ENCODE measurements at places on chromosomes 5 and 9.

DNA sequence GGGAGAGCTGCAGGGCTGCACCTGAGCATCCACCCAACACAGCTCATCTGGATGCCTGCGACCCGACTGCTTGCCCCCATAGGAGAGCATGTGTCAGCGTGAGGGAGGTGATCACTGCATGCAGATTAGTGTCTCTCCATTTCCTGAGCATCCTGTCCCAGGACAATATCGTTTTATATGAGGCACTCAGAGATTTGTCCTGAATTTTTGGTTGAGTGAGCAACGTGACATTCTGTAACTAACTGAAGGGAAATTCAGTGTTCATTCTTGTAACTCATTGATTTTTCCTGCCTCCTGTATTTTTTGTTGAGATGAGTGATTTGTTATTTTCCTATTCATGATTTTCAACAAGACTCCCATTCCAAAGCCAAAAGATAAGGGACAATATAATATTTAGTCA, 20.7 kb upstream of the ANKRD34B start:
- no peak for DNase-seq

GRCh38 chr5:80975065-80975464, 14.9 kb downstream of the RASGRF2 start:
- DNase-seq = no peak

DNA sequence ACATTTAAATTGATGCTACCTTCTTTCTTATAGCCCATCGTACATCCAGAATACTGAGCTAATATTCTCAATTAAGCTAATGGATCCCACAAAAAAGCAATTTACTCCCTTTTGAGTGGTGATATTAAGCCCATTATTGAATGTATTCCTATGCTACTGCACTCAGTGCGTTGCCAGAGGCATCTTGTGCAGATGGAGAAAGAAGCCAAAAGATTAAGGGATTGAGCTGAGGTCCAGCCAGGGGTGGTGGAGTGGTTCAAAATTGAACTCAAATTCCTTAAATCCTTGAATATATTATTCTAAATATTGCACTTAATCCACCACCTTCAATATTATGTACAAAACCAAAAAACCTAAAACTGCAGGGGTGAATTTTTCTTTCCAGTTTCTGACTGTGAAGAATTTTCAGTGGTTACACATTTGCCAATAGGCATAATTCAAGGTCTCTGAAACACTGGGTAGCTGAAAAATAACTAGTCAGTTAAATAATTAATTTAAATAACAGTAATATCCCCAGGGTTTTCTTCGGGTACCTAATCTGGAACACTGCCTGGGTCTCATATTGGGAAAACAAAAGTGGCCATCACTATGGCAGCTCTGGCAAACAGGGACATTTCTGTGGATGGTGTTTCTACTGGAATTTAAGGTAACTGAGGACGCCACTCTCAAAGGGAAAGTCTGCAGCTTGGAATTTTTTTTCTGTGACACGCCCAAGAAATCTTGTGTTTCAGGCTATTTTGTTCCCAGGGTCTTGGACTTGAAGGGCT, 6.2 kb upstream of the LIFR start:
- no peak for DNase-seq

DNA sequence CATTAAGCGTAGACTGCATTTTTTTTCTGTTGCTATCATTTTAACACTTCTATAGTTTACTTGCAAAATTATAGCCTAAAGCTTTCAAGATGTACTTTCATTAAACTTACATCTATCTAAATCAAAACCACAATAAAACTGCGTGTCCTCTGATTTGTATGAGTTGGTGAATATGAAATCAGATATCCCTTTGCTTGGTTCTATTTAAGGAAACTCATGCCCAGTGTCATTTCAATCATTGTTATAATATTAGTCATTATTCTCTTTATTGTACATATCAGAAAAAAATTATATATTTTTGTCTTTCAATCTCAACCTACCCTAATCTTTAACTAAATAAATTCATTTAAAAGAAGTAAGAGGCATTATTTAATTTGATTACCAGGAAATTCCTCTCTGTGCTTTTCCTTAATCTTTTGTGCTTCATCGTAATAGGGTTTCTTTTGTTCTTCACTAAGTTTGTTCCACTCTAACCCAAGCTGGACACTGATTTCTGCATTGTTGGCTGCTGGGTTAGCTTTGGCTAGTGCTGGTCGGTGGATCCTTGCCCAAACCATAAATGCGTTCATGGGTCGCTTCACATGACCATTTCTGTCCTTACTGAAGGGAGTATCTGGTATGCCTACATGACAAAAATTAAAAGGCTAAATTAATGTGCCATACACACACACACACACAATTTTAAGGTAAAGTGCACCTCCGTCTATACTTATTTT, 3.8 kb downstream of the SOX30 start:
- DNase-seq = no peak

GRCh38 chr9:135226369-135227050, 139.0 kb downstream of the OLFM1 start:
- no peak for DNase-seq

- DNase-seq = no peak
These were observed 36.8 kb downstream of the FANCC start for GRCh38 chr9:95280745-95281144.

- no peak for DNase-seq
These were observed 167.8 kb downstream of the OLFM1 start for GRCh38 chr9:135255033-135255840.

Measured in stimulated activated CD8-positive, alpha-beta memory T cell treated with anti-CD3 and anti-CD28 coated beads, Interleukin-4, amount 100 ng/mL, for 1 hour (primary cell).